ENCODE measurements at places on chromosomes 3 and 15. TPM values are rescaled to one million over a fixed set of nuclear protein-coding genes. Genes with fewer than 3 reads are reported as not detected.

The SELENOS gene
- total RNA-seq, result 22.6 TPM

The WDR93 gene
- 0.19 TPM for total RNA-seq

The EBLN2 gene
- total RNA-seq, result 8.2 TPM

The SI gene
- not detected for total RNA-seq

The ITIH1 gene
- not detected for total RNA-seq

The MYL3 gene
- total RNA-seq, result not detected

The PEX5L gene
- 0.08 TPM for total RNA-seq

The NDN gene
- 0.16 TPM for total RNA-seq

The DUOXA1 gene
- total RNA-seq, result 0.58 TPM

The SAMD7 gene
- total RNA-seq, result not detected

The CYP8B1 gene
- total RNA-seq, result not detected

The CNTN4 gene
- total RNA-seq, result not detected

The ATR gene
- 42.6 TPM for total RNA-seq

The RFC4 gene
- total RNA-seq, result 108 TPM

The BCL2A1 gene
- total RNA-seq, result 32.7 TPM

The ATP11B gene
- total RNA-seq, result 80.3 TPM
